Fibroblast of lung (primary cell): ENCODE measurements at places on chromosomes 7 and 10. TPM values are rescaled to one million over a fixed set of nuclear protein-coding genes. Genes with fewer than 3 reads are reported as not detected.

The HOXA1 gene
- total RNA-seq: 0.50 and 0.51 TPM in 2 replicates

The PGAM1 gene
- total RNA-seq: 165 and 209 TPM in 2 replicates

The ADRB1 gene
- total RNA-seq: not detected in 2 replicates

The UCMA gene
- total RNA-seq: not detected in 2 replicates

The DNAJB6 gene
- 84.5 and 86.2 TPM in 2 replicates for total RNA-seq

The ANKRD61 gene
- 0.17 and 0.26 TPM in 2 replicates for total RNA-seq

The NAT16 gene
- not detected in 2 replicates for total RNA-seq
